Activated T-helper 9 cell treated with anti-CD3 and anti-CD28 coated beads, Interleukin-2, amount 50 U/mL, for 16 hours (primary cell): ENCODE measurements at places on chromosomes 2 and 18.

DNA sequence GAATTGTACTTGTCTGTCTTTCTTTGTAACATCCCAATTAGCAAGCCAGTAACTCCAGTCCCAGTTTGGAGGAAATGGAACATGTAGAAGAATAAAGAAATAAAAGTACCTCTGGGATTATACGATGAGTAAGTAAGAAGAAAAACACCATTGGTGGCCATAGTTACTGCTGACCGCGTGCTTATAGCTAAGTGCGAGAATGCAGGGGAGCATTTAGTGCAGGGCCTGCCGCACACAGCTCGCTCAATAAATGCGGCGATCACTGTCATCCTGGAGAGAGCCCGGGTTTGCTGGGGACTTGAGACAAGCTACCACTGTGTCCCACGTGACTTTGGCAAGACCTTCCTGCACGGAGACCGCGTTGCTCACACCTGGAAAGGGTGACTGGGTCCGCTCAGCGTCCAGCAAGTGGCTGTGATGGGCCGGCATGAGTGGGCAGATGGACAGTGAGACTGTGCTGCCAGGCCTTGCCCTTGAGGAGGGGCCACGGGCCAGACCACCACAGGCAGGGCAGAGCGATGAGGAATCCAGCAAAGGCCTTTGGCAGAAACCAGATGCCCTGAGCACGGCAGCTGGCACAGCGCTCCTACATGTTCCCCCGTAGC, 54.8 kb downstream of the ADI1 start:
- DNase-seq = no peak

- DNase-seq = no peak
Measured at GRCh38 chr18:48844271-48844670, 106.5 kb downstream of the SMAD7 start.

- no peak for DNase-seq
Measured at GRCh38 chr2:51065276-51065675, 33.3 kb upstream of the NRXN1 start.

DNA sequence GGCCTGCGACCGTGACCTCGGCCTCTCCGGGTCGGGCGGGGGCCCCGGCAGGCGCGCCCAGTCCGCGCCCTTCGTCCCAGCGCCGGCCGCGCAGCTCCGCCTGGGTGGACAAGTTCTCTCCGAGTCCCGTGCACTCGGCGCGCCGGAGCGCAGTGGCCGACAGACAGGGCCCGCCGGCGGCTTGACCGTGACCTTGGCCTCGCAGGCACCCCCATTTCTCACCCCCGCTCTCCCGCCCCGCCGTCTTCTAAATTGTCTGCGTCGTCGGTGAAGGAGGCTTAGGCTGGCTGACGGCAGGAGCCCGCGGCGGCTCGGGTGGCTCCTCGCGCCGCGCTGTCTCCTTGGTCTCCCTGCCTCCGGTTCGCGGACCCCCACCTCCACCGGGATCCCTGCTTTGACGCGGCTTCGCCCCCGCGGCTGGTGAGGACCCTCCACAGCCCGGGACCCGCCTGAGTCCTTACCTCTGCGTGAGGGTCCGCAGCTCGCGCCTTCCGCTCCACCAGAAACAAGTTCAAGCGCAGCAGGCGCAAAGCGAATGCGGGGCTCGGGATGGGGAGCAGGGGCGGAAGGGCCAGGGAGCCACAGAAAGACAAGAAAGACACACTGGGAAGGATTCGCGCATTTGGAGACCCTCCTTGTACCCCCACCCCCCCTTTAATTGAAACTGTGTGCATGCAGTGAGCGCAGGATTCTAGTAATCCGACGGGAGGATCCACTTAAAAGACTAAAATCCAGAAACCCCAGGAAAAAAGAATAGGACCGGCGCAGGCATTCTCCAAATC, 4.0 kb downstream of the PTGR3 start:
- DNase-seq = no peak

- no peak for DNase-seq
Measured at GRCh38 chr2:153451611-153452010, 27.0 kb downstream of the RPRM start.

GRCh38 chr2:152379089-152379488, 44.1 kb downstream of the FMNL2 start:
- DNase-seq = no peak
